ENCODE measurements at places on chromosomes 2 and 18.

DNA sequence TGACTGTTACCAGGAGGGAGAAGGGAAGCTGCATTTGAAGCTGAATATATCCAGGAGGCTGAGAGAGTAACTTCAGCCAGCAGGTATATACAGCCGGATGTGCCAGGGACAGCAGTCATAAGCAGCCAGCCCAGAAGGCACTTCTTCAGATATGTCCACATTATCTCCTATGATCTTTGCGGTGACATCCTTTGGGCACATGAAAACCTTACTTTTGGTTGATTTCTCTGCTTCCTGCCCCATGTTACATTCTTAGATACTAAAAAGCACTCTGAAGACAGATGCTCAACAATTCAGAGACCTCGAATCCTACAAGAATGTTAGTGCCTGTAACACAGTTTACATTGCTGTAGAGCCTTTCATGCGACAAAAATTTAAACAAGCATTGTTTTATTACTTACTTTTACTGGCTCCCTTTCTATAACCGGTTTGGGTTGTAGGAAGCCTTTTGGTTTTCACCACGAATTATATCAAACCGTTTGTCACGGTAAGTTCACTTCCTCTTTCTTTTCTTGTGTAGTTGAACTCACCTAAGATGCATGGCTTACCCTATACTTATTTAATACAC is 50.3 kb upstream of the TLK1 start:
- DNase-seq = no peak

DNA sequence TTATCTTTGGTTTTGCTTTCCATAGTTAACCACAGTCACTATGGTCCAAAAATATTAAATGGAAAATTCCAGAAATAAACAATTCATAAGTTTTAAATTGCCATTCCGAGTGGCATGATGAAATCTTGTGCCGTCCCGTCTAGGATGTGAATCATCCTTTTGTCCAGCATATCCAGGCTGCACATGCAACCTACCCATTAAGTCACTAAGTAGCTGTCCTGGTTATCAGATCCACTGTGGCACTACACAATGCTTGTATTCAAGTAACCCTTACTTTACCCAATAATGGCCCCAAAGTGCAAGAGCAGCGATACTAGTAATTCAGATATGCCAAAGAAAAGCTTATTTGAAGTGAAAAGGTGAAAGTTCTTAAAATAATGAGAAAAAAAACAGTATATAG is 10.7 kb downstream of the USP34 start:
- no peak for DNase-seq

GRCh38 chr18:48751727-48752468 is 198.9 kb downstream of the SMAD7 start:
- no peak for DNase-seq

DNA sequence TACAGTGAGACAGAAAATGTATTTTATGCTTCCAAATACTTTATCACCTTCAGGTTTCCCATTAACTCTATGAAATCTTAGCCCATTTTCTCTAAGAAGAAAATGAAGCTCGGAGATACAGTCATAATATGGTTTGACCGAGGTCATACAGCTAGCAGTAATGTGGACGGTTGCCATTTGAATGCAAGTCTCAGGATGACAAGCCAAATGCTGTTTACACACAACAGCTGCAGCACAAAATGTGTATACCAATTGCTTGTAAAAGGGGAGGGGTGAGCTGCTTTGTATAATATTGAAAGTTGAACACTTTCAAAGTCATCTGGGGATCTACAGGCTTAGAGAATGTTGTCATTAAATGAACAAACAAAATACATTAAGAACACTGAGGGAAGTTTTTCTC is 93.8 kb upstream of the FSIP2 start:
- no peak for DNase-seq

- DNase-seq = no peak
Observed at GRCh38 chr2:234406085-234406484, 90.8 kb downstream of the ARL4C start.

DNA sequence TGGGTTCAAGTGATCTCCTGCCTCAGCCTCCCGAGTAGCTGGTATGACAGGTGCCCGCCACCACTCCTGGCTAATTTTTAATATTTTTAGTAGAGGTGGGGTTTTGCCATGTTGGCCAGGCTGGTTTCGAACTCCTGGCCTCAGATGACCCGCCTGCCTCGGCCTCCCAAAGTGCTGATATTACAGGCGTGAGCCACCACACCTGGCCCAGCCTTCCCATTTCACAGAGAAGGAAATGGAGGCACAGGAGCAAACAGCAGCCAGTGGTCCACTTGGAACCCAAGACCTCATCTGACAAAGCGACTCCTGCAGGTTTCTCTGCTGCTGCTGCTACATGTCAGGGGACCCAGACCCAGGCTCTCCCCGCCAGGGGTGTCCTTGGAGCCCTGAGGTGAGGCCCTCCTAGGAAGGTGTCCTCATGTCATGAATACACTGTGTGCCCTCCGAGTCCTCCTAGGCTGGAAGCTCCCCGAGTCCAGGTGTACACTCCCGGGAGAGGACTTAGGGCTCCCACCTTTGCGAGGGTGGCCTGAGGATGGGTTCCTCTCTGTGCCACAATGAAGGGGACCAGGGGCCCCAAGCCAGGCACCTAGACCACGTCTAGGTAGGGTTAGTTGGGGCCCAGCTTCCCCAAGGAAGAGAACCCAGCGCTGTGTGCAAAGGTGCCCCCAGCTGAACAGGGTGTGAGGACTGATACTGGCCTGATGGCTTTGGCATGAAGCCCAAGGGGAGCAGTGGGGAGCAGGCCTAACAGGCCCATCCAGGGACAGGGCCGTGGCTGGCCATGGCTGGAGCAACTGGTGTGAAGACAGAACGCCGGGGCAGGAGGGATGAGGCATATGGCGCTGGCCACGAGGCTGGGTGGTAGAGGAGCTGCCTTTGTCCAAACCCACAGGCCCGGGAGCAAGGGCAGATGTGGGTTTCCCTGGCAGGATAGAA is 56.1 kb downstream of the HS6ST1 start:
- DNase-seq = no peak

DNA sequence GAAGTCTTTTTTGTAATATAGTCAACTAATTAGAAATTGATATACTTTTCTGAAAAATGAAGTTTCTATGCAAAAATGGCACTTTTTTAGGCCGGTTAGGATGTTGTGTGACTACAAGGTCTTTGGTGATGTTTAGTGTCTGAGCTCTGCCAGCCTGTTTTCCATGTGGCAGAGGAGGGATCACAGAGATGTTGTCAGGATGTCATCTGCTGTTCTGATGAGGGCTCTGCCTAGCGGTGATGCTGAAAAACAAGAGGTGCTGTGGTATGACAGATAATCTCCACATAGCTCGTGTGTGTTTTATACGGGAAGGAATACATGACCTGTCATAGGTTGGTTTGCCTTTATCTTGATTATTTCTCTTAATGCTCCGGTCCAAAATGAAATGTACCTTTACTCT is 12.0 kb upstream of the IAH1 start:
- no peak for DNase-seq

DNA sequence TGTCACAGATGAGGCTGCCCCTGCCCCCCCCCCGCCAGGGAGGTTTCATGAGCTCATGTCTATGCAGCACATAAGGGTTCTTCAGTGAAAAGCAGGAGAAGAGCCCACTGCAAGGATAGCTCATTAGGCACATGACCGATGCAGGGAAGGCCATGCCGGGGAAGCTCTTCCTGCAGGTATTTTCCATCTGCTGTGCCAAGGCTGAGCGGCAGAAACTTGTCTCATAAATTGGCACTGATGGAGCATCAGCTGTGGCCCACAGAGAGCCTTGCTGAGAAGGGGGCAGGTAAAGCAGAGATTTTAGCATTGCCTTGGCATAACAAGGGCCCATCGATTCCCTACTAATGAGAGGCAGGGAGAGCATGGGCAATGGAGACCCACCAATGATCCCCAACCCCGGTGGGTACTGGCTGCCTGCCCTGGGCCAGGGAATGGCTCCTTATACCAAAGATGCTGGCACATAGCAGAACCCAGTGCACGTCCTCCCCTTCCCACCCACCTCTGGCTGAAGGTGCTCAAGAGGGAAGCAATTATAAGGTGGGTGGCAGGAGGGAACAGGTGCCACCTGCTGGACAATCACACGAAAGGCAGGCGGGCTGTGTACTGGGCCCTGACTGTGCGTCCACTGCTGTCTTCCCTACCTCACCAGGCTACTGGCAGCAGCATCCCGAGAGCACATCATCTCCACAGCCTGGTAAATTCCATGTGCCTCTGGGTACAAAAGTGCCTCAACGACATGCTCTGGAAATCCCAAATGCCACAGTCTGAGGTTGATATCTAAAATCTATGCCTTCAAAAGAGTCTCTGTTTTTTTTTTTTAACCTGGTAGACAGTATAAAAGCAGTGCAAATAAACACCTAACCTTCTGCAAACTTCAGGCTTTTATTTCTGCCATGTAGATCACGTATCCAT is 41.4 kb downstream of the STEAP3 start:
- no peak for DNase-seq

DNA sequence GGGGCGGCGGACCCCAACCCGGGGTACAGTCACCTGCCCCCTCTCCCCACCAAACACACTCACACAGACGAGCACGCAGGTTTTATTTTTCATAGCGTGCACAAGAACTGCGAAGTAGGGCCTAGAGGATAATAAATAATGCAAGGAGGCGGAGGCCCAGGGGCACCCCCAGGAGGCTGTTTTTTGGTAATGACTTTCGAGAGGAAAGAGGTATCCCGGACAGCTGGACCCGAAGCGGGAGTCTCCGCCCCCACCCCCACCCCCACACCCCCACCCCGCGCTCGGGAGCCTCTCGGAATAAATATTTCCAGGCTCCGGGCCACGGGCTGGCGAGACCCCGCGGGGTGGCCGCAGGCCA is 3.4 kb downstream of the CYP26B1 start:
- no peak for DNase-seq
